Epithelial cell of proximal tubule (primary cell): ENCODE measurements at places on chromosomes 5 and 9.
A peak's percentile ranks its signal among the peaks of the same experiment; 100 is the strongest.

DNA sequence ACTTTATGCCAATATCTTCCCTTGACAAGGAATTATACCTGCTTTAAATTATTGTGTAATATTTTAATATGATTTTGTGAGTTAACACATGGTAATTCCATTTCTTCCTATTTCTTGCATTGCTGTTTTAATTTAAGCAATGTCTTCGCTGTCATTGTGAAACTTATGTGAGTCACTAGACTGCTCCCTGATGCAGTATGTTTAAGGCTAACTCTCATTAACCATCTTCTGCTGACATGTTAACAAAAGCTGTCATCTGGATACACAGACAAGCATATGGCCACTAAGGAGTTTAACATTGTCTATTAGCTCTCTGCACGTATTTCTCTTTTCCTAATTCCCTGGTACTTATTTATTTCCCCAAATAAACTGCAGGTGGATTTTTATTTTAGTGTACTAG, 980.8 kb upstream of the CTNND2 start:
- DNase-seq = no peak

GRCh38 chr9:10059044-10059443, 553.8 kb downstream of the PTPRD start:
- no peak for DNase-seq

GRCh38 chr9:79776581-79776980, 204.8 kb downstream of the TLE4 start:
- DNase-seq = no peak

- DNase-seq = no peak
Observed at GRCh38 chr5:1517838-1518237, 5.9 kb downstream of the LPCAT1 start.

- DNase-seq = no peak
Observed at GRCh38 chr5:96658272-96658671, 3.9 kb upstream of the CAST start.

- DNase-seq = peak; percentile 88
Observed at GRCh38 chr5:82165740-82166530, 112.2 kb downstream of the RPS23 start.

- DNase-seq = no peak
Observed at GRCh38 chr5:151208481-151208914, 15.4 kb downstream of the CCDC69 start.

GRCh38 chr5:167578977-167579692, 712.3 kb upstream of the WWC1 start:
- no peak for DNase-seq

GRCh38 chr5:50320131-50320749, 120.8 kb downstream of the EMB start:
- DNase-seq = no peak

GRCh38 chr9:14345354-14346230, 31.7 kb upstream of the NFIB start:
- DNase-seq = no peak

DNA sequence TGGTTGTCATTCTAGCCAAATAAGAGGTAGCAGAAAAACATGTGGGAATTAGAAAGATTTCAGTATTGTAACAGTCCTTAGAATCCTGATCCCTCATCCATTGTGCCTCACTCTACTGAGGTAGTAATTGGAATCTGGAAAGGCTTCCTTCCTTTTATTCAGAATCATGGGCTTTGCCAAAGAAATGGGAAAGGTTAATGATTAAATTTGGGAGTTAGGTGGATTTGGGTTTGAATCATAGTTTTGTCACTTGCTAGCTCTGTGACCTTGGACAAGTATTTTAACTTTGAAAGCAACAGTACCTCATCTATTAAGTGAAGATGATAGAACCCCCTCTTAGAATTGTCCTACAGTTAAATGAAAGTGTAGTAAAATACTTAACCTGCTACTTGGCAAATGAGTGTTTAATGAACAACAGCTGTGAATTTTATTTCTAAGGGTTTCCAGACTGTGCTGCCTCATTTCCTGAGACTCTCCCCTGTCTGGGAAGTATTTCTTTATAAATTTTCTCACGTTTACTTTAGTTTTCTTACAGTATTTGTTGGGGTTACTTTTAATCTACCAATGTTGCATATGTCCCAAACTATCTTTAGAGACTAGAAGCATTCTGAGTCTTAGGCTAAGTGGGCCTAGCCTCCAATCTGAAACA, 11.7 kb downstream of the SPDL1 start:
- no peak for DNase-seq

GRCh38 chr9:111663301-111663823, 2.0 kb downstream of the GNG10 start:
- DNase-seq = no peak

- DNase-seq = no peak
Observed at GRCh38 chr5:29902859-29903258, 1290.6 kb upstream of the CDH6 start.

- no peak for DNase-seq
Observed at GRCh38 chr5:43659075-43659474, 56.1 kb downstream of the NNT start.
